ENCODE measurements at places on chromosomes 6 and 20. TPM values are rescaled to one million over a fixed set of nuclear protein-coding genes. Genes with fewer than 3 reads are reported as not detected.

Gene CRISP2
- total RNA-seq = 0.28 TPM

GRCh38 chr6:52518279-52518945 is 58.4 kb downstream of the TRAM2 start:
- H3K4me3 ChIP-seq = no peak overlapping the region
- H3K36me3 ChIP-seq = peaks cover 16% of the 10 kb centered on the region
- no peaks in the 10 kb centered on the region for H3K27me3 ChIP-seq
- H3K27ac ChIP-seq = peak overlapping the region; percentile 86
- H3K4me1 ChIP-seq = peaks cover 20% of the 10 kb centered on the region

DNA sequence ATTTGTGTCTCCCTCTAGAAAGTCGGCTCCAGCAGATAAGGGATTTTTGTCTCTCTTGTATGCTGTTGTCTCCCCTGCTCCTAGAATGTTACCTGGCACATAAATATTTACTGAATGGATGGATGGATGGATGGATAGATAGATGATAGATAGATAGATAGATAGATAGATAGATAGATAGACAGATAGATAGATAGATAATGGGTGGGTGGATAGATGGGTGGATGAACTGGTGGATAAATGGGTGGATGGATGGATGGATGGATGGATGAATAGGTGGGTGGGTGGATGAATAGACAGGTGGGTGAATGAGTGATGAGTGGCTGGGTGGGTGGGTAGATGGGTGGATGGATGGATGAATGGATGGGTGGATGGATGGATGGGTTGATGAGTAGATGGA is 185.0 kb downstream of the NFATC2 start:
- no peak overlapping the region for H3K27ac ChIP-seq
- no peak overlapping the region for H3K4me3 ChIP-seq
- no peaks in the 10 kb centered on the region for H3K36me3 ChIP-seq
- H3K27me3 ChIP-seq = no peaks in the 10 kb centered on the region
- DNase-seq = no peak
- no peaks in the 10 kb centered on the region for H3K4me1 ChIP-seq

DNA sequence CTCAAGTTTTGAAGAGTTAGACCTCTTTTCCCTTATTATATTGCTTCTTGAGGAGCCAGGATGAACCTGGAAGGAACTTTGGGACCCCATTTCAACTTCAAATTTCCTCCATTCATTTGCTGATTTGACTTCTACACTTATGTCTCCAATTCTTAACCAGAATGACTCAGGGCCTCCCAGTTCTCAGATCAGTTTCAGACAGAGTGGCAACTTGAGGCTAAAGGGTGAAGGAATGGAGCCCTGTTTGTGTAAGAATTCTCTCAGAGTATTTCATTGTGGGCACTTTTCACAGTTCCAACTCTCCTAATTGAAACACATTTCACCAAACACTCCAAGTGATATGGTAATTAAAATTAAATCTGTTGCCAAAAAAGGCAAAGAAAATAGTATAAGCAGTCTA is 109.0 kb upstream of the FLRT3 start:
- no peaks in the 10 kb centered on the region for H3K36me3 ChIP-seq
- no peak overlapping the region for H3K27ac ChIP-seq
- no peak overlapping the region for H3K4me3 ChIP-seq
- no peaks in the 10 kb centered on the region for H3K4me1 ChIP-seq
- DNase-seq = no peak

DNA sequence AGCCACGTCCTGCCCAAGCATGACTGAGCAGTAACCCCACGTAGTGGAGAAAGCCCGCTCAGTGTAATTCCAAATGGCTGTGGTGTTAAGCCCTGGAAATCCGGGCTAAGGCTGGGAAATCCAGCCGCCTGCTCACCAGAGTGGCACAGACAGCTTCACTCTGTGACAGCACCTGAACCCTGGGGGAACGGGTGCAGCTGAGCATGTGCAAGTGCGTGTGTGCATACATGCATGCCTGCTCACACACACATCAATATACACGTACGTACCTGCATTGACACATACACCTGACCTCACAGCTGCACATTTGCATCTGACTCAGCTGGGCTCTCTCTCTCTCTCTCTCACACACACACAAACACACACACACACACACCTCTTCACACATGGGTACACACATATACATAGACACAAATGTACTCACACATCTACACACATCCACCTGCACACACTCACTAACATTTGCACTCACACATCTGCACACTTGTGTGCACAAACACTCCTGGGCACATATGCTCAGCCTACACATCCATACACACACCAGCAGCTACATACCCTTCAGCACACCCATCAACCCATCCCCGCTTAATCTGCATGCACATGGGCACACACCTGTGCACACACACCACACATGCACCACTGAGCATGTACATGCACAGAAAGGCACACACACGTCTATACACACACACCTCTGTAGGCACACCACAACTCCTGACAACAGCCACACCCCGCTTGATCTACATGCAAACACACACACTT is 114.1 kb downstream of the GRM4 start:
- no peak for DNase-seq
- no peaks in the 10 kb centered on the region for H3K36me3 ChIP-seq
- no peaks in the 10 kb centered on the region for H3K27me3 ChIP-seq
- no peak overlapping the region for H3K4me3 ChIP-seq
